Activated naive CD8-positive, alpha-beta T cell treated with anti-CD3 and anti-CD28 coated beads, Interleukin-2, amount 50 U/mL, for 16 hours (primary cell): ENCODE measurements at places on chromosomes 3 and 15.

DNA sequence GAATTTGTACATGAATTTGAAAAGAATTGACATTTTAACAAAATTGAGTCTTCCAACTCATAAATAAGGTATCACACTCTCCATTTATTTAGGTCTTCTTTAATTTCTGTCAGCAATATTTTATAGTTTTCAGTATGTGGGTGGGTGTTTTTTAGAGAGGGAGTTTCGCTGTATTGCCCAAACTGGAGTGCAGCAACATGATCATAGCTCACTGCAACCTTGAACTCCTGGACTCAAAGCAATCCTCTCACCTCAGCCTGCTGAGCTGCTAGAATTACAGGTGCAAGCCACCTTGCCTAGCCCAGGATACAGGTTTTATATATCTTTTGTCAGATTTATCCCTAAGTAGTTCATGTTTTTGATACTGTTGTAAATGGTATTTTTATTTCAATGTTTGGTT is 4.6 kb downstream of the WDR93 start:
- DNase-seq = no peak

DNA sequence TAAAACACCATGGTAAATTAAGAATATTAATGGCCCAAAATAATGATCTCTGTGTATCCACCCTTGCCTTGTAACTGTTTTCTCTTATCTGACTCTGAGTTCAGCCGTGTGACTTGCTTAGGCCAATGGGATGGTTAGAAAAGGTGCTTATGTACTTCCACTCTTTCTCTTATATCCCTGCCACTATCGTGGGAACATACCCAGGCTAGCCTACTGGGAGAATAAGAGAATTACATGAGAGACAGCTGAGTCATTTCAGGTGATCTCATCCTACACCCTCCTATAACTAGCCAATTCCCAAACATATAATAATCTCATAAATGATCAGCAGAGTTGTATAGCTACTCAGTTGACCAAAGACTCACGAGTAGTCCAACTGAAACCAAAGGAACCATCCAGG is 98.3 kb upstream of the ABI3BP start:
- no peak for DNase-seq

- DNase-seq = no peak
Measured at GRCh38 chr3:173301647-173302046, 95.9 kb upstream of the NLGN1 start.

DNA sequence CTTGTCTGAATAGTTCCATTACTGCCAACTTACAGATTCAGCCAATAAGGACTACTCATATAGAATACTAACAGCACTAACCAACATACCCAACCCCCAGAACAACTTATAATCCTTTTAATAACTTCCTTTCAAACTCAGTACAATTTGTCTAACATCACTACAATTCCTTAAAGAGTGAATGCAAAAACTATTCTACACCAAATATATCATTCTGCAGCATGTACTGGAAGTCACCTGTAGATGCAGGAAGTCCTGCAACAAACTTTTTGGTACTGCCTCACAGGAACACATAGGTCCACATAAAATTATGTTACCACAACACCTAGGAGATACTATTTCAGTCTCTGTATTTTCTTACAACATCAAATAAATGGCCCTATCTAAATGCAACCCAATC is 2.1 kb downstream of the CCNL1 start:
- DNase-seq = no peak

GRCh38 chr15:55685286-55685685 is 57.7 kb downstream of the PRTG start:
- no peak for DNase-seq

GRCh38 chr15:57592836-57593420 is 1.2 kb downstream of the MYZAP start:
- DNase-seq = no peak

DNA sequence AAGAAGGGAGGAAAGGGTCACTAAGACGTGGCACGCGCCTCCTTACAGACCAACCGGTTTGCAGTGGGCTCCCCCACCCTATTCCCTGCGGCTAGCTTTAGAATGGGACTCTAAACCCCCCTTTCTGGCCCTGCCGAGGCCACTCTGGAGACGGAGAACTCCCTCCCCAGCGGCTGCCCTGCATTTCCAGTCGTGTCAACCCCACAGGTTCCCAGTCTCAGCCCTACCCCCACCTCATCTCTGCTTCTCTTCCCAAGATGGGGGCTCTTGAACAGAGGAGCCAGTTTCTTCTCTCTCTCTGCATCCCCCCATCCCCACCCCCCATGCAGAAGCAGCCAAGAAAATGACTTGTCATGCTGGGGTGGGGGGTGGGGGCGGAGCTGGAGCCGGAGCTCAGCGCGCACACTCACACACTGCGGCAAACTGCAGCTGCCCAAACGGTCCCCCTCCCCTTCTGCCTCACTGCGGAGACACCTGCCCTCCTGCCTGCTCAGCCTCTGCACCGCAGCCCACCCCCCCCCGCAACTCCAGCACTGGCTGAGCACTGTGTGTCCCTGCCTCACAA is 871 bp downstream of the MAP1A start:
- DNase-seq = no peak

DNA sequence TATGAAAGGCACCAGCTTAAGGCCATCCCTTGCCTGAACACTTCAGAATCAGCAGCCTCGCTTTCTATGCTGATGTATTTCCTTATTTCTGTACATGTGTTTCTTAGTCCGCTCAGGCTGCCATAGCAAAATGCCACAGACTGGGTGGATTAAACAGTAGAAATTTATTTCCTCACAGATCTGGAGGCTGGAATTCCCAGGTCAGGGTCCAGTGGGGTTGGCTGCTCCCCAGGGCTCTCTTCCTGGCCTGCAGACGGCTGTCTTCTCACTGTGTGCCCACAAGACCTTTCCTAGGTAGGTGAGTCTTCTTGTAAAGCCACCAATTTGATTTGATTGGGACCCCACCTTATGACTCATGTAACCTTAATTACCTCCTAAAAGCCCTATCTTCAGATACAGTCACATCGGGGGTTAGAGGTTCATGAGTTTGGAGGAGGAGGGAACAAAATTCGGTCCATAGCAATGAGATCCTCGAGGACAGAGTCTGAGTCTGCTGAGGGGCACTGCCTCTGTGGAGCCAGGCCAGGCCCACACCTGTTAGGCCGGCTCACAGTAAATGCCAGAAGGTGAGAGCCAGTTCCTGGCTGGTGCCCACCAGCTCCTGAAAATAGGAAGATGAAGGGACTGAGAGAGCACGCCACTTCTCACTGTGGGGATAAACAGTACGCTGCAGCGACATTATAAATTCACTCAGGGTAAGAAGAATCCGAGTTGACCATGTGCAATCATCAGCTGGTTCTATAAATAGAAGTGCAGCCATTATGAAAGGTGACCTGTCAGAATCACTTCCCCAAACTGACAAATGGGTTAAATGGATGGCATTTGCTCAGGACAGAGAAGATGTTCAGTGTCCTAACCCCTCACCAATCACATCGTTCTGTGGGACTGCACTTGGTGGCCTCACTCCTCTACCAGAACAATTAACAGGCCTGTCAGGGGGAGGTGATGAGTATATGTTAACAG is 41.1 kb downstream of the CTXND1 start:
- DNase-seq = no peak

DNA sequence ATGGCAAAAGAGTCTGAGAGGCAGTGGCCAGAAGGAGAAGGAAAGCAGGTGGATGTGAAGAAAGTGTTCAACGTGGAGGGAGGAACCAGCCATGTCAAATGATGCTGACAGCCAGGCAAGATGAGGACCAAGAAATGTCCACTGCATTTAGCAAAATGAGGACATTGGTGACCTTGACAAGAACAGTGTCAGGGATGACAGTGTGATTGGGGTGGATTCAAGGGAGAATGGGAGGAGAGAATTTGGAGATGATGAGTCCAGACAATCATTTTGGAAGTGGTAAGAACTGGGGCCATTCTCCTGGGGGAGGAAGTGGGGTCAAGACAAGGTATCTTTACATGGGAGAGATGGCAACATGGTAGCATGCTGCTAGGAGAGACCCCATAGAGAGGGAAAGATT is 47.4 kb downstream of the CPN2 start:
- DNase-seq = no peak

DNA sequence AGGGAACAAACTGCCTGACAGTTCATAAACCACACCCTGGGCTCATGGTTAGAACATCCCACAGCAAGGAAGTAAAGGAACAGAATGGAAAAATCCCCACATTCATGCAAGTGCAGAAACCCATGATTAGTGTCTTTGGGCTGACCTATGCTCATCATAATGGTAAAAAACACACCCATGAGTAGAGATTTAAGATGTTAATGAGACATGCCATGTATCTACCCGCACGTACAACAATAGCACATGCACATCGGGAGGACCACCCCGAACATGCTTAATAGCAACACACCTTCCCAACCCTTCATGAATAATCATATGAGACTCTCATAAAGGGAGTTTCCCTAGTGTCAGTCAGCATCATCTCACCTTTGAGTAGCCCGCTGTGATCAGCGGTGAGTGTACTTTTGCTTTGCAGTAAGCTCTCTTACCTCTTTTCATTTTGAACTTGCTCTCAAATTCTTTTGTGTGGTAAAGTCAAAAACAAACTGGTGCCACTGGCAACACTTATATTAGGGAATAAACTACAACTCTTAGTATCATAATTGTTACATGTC is 23.2 kb downstream of the ZBED2 start:
- DNase-seq = no peak

GRCh38 chr15:69484837-69485236 is 32.2 kb downstream of the RPLP1 start:
- no peak for DNase-seq

DNA sequence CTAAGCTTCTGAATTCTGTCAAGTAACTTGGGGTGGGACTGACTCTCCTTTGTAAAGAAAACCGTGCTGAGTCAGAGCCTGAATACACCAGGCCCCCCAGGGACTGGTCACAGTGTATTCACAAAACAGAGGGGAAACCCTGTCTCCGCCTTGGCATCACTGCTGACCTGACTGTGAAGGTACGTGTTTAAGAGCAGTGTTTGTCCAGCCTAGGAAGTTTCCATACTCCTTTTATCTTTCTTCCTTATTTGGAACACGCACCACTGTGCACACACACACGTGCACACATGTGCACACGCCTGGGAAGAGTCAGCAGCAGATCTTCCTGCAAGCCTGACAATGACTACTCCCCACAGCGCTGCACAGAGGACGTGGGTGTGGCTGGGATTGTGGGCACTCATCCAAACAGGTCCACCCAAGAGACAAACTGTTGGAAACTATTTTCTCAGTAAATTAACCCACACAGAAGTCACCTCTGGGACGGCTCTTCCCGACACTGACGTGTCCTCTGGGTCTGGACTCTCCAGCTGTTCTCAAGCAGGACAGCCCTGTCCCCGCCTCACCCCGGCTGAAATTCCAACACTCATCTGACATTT is 87.7 kb downstream of the ATP10A start:
- no peak for DNase-seq

DNA sequence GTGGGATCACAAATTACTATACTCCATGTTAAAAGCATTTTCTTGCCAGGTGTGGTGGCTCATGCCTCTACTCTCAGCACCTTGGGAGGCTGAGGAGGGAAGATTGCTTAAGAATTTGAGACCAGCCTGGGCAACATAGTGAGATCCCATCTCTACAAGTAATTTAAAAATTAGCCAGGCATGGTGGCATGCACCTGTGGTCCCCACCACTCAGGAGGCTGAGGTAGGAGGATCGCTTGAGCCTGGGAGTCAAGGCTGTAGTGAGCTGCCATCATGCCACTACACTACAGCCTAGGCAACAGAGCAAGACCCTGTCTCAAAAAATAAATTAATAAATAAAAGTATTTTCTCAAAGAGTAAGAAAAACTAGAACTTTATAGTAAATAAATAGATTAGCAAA is 22.9 kb upstream of the ABHD10 start:
- no peak for DNase-seq

DNA sequence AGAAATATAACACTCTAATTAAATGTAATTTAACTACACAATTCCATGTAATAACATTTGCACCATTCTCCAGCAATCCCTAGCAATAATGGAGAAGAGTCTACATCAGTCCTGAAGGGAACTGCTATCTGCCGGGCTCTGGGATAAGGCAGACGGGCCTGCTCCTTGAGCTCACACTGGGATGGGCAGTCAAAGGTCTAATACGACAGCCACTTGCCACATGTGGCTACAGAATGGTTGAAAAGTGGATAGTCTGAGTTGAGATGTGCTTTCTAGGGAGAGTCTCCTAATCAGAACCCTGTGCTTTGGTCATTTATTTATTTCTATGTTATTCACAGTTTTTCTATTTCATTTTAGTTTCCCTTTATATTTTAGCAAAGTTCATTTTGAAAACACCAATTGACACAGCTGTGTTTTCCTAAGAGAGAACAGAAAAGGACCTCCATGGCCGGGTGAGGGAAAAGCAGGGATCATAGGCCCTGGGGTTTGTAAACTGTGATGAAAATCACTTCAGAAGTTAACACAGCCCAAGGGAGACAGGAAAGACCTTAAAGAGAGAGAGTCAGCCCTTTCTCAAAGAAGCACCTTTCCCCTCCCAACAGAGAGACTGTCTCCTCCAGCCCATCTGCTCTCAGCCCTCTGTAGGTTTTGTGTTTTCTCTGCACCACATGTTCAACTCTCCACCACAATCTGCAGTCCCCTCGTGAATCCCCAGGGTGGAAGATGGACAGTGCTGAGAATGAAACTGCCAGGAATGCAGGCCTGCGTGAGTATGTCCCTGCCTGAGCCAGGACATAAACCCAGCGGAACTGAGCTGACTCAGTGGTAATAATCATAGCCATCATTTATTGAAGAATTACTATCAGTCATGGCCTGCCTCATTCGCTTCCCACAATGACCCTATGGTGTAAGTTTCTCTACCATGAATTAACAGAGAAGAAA is 11.6 kb downstream of the FSIP1 start:
- DNase-seq = no peak

- DNase-seq = no peak
Measured at GRCh38 chr3:133775309-133775708, 29.1 kb downstream of the TF start.

DNA sequence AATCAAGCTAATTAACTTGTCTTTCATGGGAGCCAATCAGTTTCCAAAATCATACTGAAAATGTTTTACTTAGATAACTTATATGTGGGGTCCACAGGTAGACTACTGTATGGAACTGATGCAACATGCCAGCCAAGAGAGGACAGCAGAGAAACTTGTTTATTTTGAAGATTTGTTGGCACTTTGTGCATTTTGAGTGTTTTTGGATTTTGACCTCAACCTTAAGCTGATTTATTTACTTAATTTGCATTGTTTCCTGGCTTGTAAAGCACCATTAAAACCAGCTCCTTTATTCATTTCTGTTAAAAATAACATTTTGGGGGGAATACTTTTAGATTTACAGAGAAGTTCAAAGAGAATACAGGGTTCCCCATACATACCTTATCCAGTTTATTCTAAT is 166.6 kb downstream of the MCTP2 start:
- no peak for DNase-seq
